Mucosa of descending colon (tissue), 3 donors: ENCODE measurements at places on chromosomes 2 and 18.
A peak's percentile ranks its signal among the peaks of the same experiment; 100 is the strongest.

DNA sequence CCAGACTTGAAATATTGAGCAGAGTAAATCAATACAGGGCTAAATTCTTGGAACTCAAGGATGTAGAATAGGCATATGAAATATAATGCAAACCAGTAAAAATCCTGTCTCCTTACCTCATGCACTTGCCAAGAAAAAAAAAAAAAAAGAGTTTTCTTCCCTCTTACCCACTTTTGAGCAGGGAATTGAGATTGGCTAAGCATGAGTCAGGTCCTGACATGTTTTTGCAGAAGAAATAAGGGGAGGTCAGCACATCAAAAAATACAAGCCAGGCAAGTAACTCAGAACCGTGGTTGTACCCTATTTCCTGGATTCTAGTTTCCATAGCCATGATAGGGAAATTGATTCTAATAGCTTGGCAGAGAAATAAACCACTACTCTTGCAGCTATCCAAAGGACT, 1526.7 kb downstream of the LRP1B start:
- no peak for DNase-seq

GRCh38 chr2:237408335-237409000, 5.5 kb downstream of the COL6A3 start:
- no peak for DNase-seq

GRCh38 chr18:49073437-49073836, 122.7 kb upstream of the SMAD7 start:
- no peak for DNase-seq

- DNase-seq: no peak
Measured at GRCh38 chr2:212361174-212361756, 177.3 kb downstream of the ERBB4 start.

DNA sequence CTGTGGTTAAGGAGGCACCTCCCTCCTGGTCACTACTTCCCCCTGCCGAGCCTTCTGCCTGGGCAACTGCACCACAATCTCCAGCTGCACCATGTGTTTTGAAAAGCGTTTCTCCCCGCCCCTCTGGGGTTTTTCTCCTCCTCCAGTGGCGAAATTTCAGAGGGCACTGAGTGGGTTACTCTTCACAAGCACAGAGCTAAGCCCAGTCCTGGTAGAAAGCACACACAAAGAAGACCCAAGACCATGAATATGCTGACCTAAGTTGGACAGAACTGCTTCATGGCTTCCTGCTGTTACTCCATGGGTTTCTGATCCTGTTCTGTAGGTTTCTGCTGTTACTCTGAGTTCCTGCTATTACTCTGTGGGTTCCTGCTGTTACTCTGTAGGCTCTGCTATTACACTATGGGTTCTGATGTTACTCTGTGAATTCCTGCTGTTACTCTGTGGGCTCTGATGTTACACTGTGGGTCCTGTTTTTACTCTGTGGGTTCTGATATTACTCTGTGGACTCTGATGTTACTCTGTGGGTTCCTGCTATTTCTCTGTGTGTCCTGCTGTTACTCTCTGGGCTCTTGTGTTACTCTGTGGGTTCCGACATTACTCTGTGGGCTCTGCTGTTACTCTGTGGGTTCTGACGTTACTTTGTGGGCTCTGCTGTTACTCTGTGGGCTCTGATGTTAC, 216.6 kb downstream of the RTP5 start:
- peak; percentile 48 for DNase-seq

- no peak for DNase-seq
Measured at GRCh38 chr2:193868833-193869232, 1674.1 kb upstream of the TMEFF2 start.

DNA sequence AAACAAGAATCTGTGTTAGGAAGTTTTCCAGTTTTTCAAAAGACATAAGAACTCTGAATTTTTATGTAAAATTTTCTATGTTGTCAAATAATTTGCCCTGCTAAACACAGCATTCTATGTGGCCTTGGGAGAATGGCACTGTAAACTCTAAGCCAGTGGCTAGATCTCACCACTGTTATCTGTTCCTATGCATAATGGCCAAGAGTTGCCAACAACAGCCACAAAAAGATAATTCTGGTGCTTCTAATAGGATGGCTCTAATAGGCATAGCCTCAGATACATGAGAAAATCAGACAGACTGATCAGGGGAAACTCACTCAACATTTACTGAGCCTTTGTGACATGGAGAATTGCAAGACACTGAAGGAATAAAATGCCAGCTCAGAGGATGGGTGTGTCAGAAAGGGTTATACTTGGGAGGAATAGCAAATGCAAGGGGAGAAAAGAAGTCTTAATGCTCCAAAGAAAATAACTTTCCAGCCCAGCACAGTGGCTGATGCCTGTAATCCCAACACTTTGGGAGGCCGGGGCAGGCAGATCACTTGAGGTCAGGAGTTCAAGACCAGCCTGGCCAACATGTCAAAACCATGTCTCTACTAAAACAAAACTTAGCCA, 63.7 kb downstream of the COBLL1 start:
- DNase-seq: no peak

DNA sequence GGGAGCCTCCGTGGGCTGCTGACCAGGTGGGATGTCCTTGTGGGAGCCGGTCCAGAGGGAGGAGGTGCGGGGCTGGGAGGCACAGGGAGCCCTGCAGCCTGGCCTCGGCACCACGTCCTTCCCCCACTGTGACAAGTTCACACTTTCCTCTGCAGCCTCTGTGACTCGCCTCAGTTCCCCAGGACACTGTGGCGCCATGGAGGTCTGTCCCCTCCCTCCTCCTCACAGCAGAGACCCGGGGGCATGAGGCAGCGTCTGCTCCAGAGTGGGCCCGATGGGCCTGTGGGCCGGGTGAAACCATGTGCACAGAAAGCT, 27.3 kb upstream of the KCNG2 start:
- no peak for DNase-seq

GRCh38 chr2:227933884-227934283, 62.5 kb downstream of the DAW1 start:
- DNase-seq: no peak

DNA sequence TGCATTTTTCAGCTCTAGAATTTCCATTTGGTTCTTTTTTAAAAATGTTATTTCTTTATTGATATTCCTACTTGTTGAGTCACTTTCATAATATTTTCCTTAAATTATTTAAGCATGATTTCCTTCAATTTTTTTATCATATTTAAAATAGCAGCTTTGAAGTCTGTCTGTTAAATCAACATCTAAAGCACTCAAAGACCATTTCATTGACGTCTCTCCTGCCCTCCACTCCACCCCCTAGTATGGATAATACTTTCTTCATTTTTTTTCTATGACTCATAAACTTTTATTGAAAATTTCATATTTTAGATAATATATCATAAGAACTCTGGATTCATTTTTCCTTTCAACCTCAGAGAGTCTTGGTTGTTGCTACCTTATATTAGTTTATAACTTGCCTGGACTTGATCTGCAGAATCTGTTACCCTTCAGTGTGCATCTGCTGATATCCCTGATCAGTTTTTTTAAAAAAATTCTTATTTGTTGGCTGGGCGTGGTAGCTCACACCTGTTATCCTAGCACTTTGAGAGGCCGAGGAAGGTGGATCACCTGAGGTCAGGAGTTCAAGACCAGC, 59.0 kb upstream of the ZNF396 start:
- no peak for DNase-seq

DNA sequence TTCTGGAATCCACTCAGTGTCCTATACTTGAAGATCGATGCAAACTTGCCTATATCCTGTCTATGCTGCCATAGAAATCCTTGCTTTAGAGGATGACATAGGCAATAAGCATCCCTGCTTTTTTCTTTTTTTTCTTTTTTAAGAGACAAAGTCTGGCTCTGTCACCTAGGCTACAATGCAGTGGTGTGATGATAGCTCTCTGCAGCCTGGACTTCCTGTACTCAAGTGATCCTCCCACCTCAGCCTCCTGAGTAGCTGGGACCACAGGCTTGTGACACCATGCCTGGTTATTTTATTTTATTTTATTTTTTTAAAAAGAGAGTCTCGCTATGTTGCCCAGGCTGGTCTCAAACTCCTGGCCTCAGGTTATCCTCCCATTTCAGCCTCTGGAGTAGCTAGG, 76.9 kb downstream of the LBH start:
- no peak for DNase-seq

DNA sequence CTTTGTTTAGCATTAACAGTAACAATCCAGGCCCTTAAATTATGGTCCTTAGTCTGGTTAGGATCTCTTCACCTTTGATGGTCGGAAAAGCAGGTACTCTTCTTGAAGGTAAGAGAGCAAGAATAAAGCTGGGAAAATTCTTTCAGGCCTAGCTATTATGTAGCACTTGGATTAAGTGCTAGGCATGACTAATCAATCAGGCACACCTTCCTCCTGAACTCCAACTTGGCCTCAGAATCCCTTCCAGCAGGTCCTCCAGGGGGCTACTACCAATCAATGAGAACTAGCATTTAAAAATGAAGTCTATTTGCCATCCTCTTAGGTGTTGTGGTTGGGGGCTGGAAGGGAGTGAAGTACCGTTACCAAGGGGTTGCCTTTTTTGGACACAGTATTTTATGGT, 3.7 kb downstream of the SMYD1 start:
- DNase-seq: no peak

DNA sequence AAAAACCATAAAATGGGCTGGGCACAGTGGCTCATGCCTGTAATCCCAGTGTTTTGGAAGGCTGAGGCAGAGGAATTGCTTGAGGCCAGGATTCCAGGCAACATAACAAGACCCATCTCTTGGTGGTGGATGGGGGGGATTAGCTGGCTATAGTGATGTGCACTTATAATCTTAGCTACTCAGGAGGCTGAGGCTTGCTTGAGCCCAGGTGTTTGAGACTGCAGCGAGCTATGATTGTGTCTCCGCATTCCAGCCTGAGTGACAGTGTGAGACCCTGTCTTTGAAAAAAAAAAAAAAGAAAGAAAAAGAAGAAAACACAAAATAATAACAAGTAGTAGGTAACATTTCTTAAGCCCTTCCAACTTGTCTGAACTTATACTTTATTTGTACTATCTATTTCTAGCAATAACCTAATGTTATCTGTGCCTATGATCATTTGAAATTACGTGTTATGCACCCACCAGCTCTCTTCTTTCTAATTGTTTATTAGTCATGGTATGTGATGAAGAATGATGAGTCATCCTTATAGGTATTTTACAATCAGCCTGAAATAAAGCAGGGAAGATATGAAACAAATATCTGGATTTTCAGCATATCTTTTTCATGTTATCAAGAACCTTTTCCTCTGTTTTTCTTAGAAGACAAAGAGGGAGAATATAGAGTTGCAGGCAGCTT, 129.3 kb upstream of the UNC80 start:
- no peak for DNase-seq

- no peak for DNase-seq
Measured at GRCh38 chr2:205712508-205712907, 30.2 kb downstream of the NRP2 start.

DNA sequence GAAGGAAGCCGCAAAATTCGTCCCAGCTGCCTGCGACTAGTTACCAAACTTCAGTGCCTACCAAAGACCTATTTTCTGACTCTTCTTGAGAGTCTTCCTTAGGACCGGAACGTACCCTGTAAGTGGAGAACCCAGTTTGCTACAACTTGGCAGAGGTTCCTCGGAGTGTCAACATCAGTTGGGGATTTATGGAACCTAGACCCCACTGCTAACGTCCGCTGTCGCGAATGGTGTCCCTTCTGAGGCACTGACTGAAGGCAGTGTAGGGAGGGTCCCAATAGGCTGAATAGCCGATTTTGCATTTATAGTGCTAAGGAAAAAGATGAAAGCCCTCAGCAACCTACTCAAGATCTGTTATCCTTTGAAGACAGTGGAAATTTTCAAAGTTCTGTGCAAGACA, 568 bp upstream of the STK17B start:
- no peak for DNase-seq

DNA sequence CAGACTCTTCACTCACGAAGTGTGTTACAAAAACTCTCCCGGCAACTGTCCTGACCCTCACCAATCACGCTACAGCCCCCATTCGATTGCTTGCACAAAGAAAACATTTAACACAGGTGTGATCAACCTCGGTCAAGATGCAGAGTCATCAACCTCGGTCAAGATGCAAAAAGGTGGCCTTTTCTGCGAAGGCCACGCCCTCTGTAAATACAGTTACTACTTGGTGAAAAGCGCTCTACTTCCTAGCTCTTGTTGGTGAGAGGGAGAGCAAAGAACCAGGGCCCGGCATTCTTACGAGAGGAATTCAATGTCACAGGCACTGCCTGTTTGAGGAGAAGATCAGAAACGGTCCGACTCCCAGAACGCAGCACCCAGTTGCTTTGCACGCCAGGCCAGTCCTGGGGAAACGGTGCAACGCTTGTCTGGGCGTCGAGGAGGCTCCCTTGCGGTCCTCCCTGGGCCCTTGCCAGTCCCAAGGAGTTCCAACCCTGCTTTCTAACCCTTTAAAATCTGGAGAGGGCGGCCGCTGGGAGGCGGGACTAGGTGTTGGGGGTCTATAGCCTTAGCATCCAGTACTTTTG, 1.9 kb downstream of the PIEZO2 start:
- DNase-seq: no peak

GRCh38 chr2:28557389-28558131, 61.7 kb downstream of the PLB1 start:
- DNase-seq: no peak

GRCh38 chr18:32968248-32968647, 195.4 kb upstream of the KLHL14 start:
- DNase-seq: no peak

- no peak for DNase-seq
Measured at GRCh38 chr2:103289105-103289725, 527.4 kb downstream of the TMEM182 start.

- no peak for DNase-seq
Measured at GRCh38 chr2:103005393-103005792, 243.6 kb downstream of the TMEM182 start.

DNA sequence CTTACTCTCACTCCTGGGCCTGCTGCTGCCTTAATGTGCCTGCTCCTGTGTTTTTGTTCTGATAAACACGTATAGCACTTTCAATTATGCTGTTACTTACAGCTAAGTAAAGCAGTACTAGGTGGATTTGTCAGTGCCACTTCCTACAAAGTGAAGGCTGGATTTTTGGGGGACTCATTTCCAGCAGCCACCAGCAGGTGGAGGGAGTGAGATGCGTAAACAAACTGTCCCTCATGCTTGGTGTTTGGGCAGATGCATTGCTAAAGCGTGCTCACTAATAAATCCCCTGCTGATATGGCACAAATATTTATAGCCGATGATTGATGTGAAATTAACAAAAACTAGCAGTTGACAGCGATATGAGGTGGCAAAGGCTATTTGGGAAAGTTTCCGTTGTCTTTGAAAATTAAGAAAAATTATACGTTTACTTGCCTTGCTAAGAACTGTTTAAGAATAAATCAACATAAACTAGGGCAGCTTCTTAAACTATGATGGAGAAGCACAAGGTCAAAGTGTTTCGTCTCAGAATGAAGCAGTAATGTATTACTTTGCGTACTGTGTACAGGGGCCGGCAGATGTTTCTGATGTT, 101.7 kb downstream of the AGAP1 start:
- DNase-seq: peak; percentile 86

DNA sequence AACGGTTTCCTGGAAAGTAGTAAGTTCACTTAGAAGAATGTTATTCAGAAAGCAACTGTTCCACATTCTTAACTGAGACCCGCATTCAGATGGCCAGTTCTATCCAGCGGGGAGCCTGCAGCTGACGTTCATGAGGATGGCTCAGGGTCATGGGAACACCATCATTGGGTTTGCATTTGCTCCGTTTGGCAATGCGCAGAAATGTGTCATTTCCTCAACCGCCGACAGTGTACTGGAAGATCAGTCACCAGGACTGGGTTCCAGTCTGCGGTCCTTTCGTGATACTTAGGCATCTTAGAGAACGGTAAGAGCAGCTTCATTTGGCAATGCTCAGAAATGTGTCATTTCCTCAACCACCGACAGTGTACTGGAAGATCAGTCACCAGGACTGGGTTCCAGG, 104.0 kb downstream of the DNER start:
- no peak for DNase-seq

GRCh38 chr18:9334973-9335696, 562 bp downstream of the TWSG1 start:
- no peak for DNase-seq
